ENCODE measurements at places on chromosomes 6 and 20. TPM values are rescaled to one million over a fixed set of nuclear protein-coding genes. Genes with fewer than 3 reads are reported as not detected.

Gene AIG1
- total RNA-seq, result 24.4 TPM

Gene UNC5CL
- total RNA-seq, result 0.76 TPM

Gene BCAS1
- total RNA-seq, result 0.36 TPM

Gene TMEM200A
- 0.07 TPM for total RNA-seq

Gene HDGFL1
- not detected for total RNA-seq

Gene CRISP3
- total RNA-seq, result not detected

Gene SOX4
- total RNA-seq, result 9.8 TPM

Gene ENPP1
- 1.6 TPM for total RNA-seq

Gene SLC52A3
- total RNA-seq, result 0.52 TPM

Gene HTR1E
- total RNA-seq, result not detected

Gene SLC17A3
- total RNA-seq, result 1.1 TPM

Gene NT5E
- 28.5 TPM for total RNA-seq

Gene BMP7
- total RNA-seq, result 1.1 TPM

Gene MMP24
- 31.0 TPM for total RNA-seq

Gene PKIB
- total RNA-seq, result 0.71 TPM

Gene STMND1
- total RNA-seq, result not detected

Gene ARMC12
- 0.62 TPM for total RNA-seq

Gene CDKAL1
- 3.1 TPM for total RNA-seq

Gene LY6G6C
- not detected for total RNA-seq

Gene CST7
- total RNA-seq, result not detected

Gene CARMIL1
- total RNA-seq, result 9.9 TPM

Gene RALGAPB
- 12.5 TPM for total RNA-seq

Gene IGF2R
- 27.6 TPM for total RNA-seq

Gene SLC25A27
- 0.32 TPM for total RNA-seq

Gene ADTRP
- total RNA-seq, result 0.56 TPM

Gene RGL2
- total RNA-seq, result 13.1 TPM

Gene FOXS1
- total RNA-seq, result 0.32 TPM

Gene IRF4
- total RNA-seq, result 0.25 TPM
